ENCODE measurements at places on chromosomes 7 and 10.

- no peak for DNase-seq
Measured at GRCh38 chr10:100182281-100182680, 3.5 kb downstream of the ERLIN1 start.

DNA sequence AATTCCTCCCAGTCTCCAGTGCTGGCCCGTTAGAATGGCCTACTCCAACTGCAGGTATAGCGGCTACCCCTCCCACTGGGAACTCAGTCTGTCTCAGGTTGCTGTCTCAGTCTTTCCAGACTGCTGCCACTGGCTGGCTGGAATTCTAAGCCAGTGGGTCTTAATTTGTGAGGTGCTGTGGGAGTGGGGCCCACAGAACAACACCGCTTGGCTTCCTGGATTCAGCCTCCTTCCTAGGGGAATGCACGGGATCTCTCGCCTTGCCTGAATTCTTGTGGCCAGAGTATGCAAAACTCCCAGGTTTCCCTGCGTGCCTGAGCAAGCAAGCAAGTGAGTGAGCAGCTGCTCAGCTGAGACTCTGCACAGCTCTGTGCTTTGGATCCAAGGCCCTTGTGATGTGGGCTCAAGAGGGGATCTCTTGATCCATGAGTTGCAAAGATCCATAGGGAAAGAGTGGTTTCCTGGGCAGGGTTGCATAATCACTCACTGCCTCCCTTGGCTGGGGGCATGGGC, 41.5 kb upstream of the GPR141 start:
- no peak for DNase-seq

DNA sequence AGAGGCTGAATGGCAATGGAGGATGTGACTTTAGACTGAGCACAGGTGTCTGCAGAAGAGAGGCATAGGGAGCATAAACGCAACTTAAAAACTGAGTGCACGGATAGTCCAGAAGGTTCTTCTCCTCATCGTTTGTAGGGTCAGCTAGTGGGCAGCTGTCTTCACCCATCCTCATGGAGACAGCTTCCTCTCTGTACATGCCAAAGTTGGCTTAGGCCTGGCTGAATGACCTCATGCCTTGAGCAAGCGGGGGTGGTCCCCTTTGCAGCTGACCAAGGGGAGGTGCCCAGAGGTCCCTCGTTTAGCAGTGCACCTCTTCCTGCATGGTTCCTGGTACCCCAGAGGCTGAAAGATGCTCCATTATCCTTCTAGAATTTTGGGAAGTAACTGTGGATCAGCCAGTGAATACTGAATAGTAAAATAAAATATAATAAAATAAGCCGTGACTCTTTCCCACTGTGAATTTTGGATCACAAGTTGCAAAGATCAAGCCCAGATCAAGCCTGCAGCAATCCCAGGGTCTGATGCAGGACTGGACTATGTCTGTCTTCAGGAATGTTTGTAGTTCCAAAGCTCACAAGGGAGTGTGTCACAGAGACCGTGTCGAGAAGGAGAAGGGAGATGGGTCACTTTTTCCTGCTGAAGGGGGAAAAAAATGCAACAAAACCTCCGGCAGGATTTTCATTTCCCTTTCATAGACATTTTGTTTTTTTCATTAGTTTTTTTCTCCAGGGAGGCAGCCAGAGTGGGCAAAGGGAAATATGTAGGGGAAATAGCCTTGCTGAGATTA, 295.3 kb upstream of the MKI67 start:
- no peak for DNase-seq

GRCh38 chr10:77983384-77984341, 45.7 kb downstream of the POLR3A start:
- no peak for DNase-seq

DNA sequence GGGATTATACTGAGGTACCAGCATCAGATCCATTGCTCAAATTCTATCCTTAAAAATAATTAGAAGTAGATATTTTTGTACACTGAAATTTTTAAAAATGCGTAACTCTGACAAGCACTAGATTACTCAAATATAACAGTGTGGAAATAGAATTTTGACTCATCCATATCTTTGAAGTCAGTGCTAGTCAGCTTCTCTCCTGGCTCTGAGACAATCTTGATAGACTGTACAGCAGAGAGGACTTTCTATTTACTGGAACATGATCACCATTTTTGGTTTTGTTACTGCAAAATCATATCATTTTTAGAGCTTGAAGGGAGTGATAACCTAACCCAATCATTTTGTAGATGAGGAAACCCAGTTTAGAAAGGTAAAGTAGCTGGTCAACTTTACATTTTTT, 195.0 kb downstream of the MTERF1 start:
- no peak for DNase-seq

- no peak for DNase-seq
Measured at GRCh38 chr10:23405540-23405939, 33.3 kb upstream of the OTUD1 start.

DNA sequence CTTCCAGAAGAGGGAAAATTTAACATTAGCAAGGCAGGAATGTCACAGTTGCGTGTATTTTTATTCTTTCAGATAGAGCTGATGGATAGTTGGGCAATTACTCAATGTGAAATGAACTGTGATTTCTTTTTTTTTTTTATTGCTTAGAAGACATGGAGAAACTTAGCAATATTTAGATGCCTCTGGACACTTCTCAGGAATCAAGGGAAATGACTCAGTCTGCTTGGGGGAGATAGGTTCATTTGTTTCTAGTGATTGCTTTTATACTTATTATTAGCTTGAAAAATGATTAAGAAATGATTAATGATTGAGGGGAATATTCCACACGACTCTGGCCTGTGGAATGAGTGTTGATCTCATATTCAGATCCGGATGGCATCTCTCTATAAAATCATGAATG, 33.1 kb upstream of the TBX20 start:
- DNase-seq, result no peak

DNA sequence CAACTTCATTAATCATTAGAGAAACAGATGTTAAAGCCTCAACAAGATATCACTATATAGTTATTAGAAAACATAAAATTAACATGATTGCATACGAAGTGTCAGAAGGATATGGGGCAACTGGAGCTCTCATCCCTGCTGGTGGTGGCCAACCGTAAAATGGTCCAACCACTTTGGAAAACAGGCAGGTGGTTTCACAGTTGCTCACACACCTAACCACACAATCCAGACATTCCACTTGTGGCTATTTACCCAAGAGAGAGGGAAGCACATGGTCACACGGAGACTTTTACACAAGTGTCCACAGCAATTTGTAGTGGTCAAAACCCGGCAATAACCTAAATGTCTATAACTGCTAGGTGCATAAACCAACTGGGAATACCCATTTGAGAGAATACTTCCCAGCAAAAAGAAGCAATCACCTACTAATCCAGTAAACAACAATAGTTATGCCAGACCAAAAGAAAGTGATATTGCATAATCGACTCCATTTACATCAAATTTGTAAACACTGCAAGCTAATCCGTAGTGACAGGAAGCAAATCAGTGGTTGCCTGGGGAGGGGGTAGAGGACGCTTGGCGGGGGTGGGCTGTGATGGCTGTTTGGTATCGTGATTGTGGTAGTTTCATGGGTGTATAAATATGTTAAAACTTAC, 91.8 kb downstream of the LARP4B start:
- no peak for DNase-seq

DNA sequence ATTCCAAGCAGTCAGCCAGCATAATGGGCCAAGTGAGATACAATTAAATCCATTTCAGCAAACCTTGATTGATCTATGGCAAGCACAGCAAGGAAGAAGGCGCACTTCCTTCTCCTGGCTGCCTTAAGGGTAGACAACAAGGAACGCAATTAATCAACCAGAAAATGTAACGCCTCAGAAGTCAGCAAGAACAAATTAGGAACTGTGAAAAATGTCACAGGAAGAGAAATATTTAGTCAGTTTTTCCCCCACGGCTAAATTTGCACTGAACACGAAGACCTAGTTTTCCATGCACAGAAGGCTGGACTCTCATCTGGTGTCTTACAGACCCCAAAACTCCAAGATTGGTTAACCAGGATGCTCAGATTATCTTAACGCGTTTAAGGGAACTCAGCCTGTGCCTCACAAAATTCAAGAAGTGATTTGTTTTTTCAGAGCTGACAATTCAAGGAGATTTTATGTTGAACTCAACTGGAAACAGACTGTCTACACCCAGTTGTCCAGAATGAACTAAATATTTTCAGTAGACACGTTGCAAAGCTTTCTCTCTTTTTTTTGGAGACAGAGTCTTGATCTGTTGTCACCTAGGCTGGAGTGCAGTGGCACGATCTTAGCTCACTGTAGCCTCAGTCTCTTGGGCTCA, 14.2 kb downstream of the SNX8 start:
- peak; percentile 51 for DNase-seq

DNA sequence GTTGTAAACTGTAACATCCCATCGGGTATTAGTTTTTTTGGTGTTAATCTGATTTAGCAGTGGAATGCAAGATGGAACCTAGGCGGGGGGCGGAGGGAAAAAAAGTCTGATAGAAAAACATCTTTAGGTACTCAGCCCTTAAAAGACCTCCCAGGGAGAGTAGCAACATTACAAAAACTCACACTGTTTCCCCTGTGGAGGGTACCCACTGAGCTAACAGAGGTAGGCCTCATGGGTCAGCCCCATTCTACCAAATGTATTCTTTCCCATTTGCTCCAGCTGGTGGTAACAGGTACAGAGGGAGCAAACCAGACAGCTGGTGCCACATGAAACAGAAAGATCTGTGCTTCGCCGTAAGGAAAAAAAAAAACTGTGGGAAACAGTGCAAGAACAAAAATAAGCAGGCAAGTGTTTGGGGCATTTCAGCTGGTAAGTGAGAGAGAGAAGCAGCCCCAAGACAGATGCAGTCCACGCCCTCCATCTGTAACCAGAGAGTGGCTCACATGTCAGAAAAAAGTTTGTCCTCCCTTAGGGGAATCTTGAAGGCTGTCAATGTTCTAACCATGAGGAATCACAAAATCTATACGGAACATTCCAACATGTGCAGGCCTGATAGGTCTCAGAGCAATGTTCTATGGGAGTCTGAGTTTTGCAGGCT, 65.3 kb downstream of the HOXA1 start:
- DNase-seq, result no peak

GRCh38 chr7:104960741-104961448, 53.1 kb upstream of the KMT2E start:
- peak; percentile 42 for DNase-seq

- DNase-seq, result peak; percentile 39
Measured at GRCh38 chr7:28207486-28208158, 27.0 kb upstream of the JAZF1 start.

DNA sequence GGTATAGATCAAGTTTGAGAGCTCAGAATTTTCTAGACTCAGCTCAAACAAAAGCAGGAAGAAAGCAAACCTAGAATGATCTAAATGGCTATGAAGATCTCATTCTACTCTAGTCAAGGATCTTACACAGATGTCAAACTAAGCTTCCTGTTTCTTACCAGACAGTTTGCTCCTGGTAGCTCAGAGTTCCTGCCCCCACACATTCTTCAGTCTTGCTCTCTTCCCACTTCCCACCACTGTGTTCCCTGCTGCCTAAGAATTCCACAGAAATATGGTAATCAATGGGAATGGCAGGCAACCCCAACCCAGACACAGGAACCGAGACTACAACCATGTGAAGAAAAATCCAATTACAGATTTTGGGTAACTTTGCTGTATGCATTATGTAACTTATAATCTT, 133.4 kb upstream of the PTN start:
- DNase-seq, result no peak

GRCh38 chr10:35341521-35341920, 5.2 kb downstream of the CCNY start:
- DNase-seq, result peak; percentile 43
